ENCODE measurements at places on chromosomes 11 and 22.

DNA sequence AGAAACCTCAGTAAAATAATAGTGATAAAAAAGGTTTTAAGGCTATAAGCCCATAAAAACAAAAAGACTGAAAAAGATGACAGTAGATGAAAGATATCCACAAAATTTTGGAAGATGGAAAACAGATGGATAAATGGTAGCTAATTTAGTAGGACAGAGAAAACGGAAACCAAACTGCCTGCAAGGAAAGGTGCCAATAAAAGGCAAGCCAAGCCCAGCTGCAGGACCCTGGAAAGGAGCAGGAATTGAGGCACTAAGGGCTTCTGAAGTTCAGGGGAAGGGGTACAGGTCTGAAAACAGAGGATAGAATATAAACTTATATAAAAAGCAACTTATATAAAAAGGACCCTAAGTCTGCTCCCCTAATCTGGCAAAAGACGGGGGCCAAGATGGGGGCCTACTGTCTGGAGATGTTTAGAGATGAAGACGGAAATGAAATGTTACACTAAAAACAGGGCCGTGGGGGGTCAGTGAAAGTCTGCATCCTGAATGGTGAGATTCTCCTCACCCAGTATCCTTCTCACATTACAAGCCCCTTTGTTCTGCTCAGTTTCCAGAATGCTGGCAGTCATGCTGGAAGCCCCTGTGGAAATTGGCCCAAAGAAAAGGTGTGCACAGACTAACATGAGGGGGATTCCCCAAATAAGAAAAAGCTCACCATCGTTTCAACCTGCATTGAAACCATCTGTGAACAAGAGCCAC, 269.3 kb upstream of the PITPNB start:
- H3K4me3 ChIP-seq: no peak overlapping the region
- peaks cover 43% of the 10 kb centered on the region for H3K27me3 ChIP-seq
- no peaks in the 10 kb centered on the region for H3K36me3 ChIP-seq

- H3K27ac ChIP-seq: no peak overlapping the region
- DNase-seq: no peak
- peaks cover 6% of the 10 kb centered on the region for H3K36me3 ChIP-seq
- H3K4me3 ChIP-seq: no peak overlapping the region
Measured at GRCh38 chr11:119338318-119338890, 2.3 kb downstream of the C1QTNF5 start.

GRCh38 chr11:32531528-32531927, 52.1 kb upstream of the EIF3M start:
- no peaks in the 10 kb centered on the region for H3K36me3 ChIP-seq
- no peaks in the 10 kb centered on the region for H3K4me1 ChIP-seq
- H3K4me3 ChIP-seq: no peak overlapping the region
- H3K27me3 ChIP-seq: peaks cover 8% of the 10 kb centered on the region
- DNase-seq: no peak

- no peak for DNase-seq
- H3K4me1 ChIP-seq: no peaks in the 10 kb centered on the region
- H3K4me3 ChIP-seq: no peak overlapping the region
- H3K27me3 ChIP-seq: no peaks in the 10 kb centered on the region
- H3K27ac ChIP-seq: no peak overlapping the region
Measured at GRCh38 chr11:40185793-40186192, 1273.7 kb downstream of the LRRC4C start.

GRCh38 chr11:57069942-57070341, 81.2 kb downstream of the OR5AK2 start:
- no peaks in the 10 kb centered on the region for H3K4me1 ChIP-seq
- DNase-seq: no peak
- H3K27me3 ChIP-seq: no peaks in the 10 kb centered on the region
- H3K4me3 ChIP-seq: no peak overlapping the region
- H3K36me3 ChIP-seq: no peaks in the 10 kb centered on the region

DNA sequence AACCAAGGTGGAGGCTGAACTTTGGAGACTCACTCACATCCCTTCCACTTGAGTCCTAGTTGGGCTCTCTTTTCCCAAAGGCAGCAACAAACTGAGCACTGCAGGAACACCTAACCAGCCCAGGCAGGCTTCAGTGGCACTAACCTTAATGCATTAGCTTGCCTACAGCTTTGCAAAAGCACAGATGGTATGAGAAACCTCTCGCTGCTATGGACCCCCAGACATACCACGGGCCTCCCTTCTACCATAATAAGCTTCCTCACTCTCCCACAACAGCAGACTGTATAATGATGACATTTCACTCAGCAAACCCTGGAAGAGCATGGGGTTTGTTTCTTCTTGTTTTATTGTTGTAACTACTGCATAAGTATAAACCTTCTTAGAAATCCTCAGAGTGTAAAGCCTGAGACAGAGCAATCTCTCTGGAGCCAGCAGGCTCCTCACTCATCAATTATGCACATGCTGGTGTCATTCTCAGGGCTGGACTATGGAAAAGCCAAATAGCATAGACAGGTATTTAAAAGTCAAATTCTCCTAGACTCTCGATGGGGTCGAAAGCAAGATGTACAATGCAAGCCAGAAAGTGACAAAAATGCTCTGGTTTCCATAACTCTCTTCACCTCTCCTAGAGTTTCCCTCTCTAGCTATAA, 167.6 kb downstream of the NXPE2 start:
- no peak overlapping the region for H3K27ac ChIP-seq
- H3K27me3 ChIP-seq: peaks cover 5% of the 10 kb centered on the region
- no peak for DNase-seq
- H3K36me3 ChIP-seq: no peaks in the 10 kb centered on the region
- no peak overlapping the region for H3K4me3 ChIP-seq
- H3K4me1 ChIP-seq: no peaks in the 10 kb centered on the region

- peak overlapping the region; percentile 73 for H3K27ac ChIP-seq
- H3K4me3 ChIP-seq: peak overlapping the region; percentile 65
- no peaks in the 10 kb centered on the region for H3K36me3 ChIP-seq
Measured at GRCh38 chr11:1776944-1777715, 13.4 kb upstream of the CTSD start.

- DNase-seq: no peak
- peaks cover 9% of the 10 kb centered on the region for H3K27me3 ChIP-seq
- H3K36me3 ChIP-seq: no peaks in the 10 kb centered on the region
- no peak overlapping the region for H3K4me3 ChIP-seq
Measured at GRCh38 chr11:12591706-12592105, 82.5 kb upstream of the TEAD1 start.

GRCh38 chr11:93689240-93689639, 27.8 kb downstream of the CEP295 start:
- H3K4me1 ChIP-seq: peaks cover 2% of the 10 kb centered on the region
- peak overlapping the region; percentile 82 for H3K4me3 ChIP-seq
- H3K27ac ChIP-seq: peak overlapping the region; percentile 87
- H3K36me3 ChIP-seq: peaks cover 47% of the 10 kb centered on the region

DNA sequence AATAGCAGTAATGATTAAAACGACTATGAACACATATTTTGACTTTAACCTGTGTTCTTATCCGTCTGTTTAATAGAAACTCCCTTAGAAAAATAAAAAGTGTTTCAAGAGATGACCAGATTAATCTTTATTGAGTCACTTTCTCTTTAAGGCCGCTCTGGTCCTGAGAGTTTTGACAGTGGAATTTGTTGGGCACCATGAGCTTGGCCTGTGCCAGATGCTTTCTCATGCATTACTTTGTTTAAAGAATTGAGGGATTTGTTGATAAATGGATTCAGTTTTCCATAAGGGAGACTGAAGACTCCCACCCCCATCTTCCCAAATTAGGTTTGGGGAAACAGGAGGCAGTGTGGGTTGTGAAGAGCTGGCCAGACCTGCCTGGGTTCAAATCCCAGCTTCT, 53.2 kb upstream of the ALX4 start:
- no peak overlapping the region for H3K4me3 ChIP-seq
- H3K36me3 ChIP-seq: no peaks in the 10 kb centered on the region
- H3K4me1 ChIP-seq: no peaks in the 10 kb centered on the region
- H3K27ac ChIP-seq: no peak overlapping the region

GRCh38 chr11:64750361-64751054, 6.6 kb upstream of the RASGRP2 start:
- no peaks in the 10 kb centered on the region for H3K27me3 ChIP-seq
- H3K27ac ChIP-seq: no peak overlapping the region
- no peak overlapping the region for H3K4me3 ChIP-seq
- peaks cover 20% of the 10 kb centered on the region for H3K4me1 ChIP-seq
- no peaks in the 10 kb centered on the region for H3K36me3 ChIP-seq

DNA sequence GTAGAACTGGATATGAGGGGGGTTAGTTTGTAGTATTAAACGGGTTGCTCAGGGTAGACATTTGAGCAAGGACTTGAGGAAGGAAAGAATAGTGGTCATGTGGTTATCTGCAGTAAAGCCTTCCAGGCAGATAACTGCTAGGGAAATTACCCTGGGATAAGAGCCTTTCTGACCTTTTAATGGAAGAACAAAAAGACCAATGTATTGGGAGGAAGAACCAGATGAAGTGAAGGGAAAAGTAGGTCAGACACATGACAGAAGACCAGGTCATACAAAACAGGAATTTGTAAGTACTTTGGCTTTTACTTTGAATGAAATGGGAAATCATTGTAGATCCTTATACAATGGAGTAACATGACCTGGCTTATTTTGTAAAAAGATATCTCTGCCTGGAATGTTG, 241.9 kb upstream of the CTSC start:
- H3K27ac ChIP-seq: no peak overlapping the region
- no peaks in the 10 kb centered on the region for H3K36me3 ChIP-seq
- DNase-seq: no peak
- H3K4me3 ChIP-seq: no peak overlapping the region

GRCh38 chr22:19807161-19807913, 46.8 kb downstream of the TBX1 start:
- no peak overlapping the region for H3K27ac ChIP-seq
- no peaks in the 10 kb centered on the region for H3K4me1 ChIP-seq
- no peak overlapping the region for H3K4me3 ChIP-seq
- no peak for DNase-seq
- H3K36me3 ChIP-seq: no peaks in the 10 kb centered on the region
- H3K27me3 ChIP-seq: no peaks in the 10 kb centered on the region

DNA sequence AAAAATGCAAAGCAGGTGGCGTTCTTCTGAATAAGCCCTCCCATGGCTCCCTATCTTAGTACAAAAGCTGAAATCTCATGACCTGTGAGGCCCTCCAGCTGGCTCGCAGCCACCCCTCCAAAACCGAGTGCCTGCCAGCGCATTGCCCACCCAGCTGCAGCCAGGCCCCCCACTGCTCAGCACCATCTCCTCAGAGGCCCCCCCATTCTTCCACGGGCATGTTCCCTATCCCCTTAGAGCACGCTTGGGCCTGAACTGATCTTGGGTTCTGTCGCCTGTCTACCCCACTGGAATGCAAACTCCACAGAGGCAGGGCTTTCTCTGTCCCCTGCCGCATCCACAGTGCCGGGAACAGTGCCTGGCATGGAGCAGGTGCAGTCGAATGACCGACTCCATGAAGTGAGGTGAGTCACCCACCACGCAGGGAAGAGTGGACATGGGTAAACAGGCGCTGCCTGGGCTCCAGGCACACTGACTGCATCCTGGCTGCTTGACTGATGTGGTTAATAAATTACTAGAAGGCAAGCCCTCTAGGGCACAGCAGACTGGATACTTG, 11.3 kb upstream of the EFCAB6 start:
- no peaks in the 10 kb centered on the region for H3K4me1 ChIP-seq
- no peak overlapping the region for H3K27ac ChIP-seq
- no peaks in the 10 kb centered on the region for H3K36me3 ChIP-seq

DNA sequence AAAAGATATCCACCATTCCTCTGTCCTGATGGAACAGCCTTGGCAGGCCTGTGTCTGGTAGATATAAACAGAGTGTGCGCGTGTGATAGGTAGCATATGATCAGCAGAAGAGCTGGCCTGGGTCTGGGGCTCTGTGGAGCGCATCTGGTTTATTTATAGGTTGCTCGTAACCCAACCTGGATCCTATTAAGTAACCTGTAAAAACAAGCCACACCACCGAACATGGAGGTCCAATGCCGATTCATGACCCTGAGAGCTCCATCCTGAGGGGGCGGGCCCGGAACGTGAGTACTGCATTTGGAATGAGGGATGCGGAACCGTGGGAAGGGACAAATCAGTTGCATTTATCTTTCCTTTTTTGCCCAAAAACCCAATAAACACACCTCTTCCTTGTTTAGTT, 31.9 kb upstream of the APOL5 start:
- no peak for DNase-seq
- no peak overlapping the region for H3K4me3 ChIP-seq
- H3K36me3 ChIP-seq: no peaks in the 10 kb centered on the region
- H3K27me3 ChIP-seq: peaks cover 11% of the 10 kb centered on the region
- H3K27ac ChIP-seq: no peak overlapping the region

- peaks cover 50% of the 10 kb centered on the region for H3K4me1 ChIP-seq
- no peaks in the 10 kb centered on the region for H3K36me3 ChIP-seq
- H3K4me3 ChIP-seq: peak overlapping the region; percentile 93
- H3K27me3 ChIP-seq: no peaks in the 10 kb centered on the region
- H3K27ac ChIP-seq: peak overlapping the region; percentile 99
Measured at GRCh38 chr11:67276781-67277230, 10.5 kb downstream of the GRK2 start.

GRCh38 chr11:13008625-13009475, at the start of gene RASSF10:
TSS of gene RASSF10 (plus strand) at chr11:13009316. CDS start at chr11:13009577, 261 bp downstream.
- DNase-seq: no peak
- no peaks in the 10 kb centered on the region for H3K36me3 ChIP-seq
- H3K27me3 ChIP-seq: peaks cover 74% of the 10 kb centered on the region
- peaks cover 4% of the 10 kb centered on the region for H3K4me1 ChIP-seq

DNA sequence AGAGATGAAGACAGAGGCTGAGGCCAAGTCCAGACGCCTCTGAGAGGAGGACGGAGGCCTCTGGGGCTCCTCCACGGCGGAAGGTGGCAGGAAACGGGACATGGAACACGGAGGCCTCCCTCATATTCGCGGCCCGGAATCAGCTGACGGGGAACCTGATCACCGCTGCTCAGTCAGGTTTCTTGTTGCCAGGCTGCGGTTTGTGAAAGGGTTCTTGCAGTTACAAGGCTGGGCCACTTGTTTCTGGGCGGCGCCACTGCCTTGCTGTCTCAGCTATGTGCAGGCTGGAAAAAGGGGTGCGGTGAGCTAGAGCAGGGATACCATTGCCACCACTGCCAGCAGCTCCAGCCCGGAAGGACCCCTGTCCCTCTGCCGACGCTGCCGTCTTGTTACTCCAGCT, 10.0 kb upstream of the MMP1 start:
- DNase-seq: no peak
- no peaks in the 10 kb centered on the region for H3K4me1 ChIP-seq
- no peaks in the 10 kb centered on the region for H3K36me3 ChIP-seq
- H3K27me3 ChIP-seq: peaks cover 17% of the 10 kb centered on the region
- no peak overlapping the region for H3K4me3 ChIP-seq

DNA sequence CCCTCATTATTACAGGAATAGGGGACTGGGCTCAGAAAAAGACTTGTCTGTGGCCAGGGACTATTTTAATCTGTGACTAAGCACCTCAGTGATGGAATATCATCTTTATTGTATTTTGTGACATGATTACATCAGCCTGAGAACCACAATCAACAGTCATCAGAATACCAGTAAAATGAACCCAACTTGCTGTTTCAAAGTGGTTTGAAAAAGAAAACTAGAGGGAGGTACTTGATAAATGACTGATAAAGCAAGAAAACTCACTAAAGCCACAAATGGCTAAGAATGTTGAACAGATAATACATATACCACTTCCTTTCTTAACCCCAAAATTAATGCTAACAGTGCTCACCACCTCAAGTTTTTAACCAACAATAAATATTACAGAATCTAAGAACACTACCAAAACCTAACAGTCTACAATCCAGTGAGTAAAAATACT, 155.7 kb downstream of the ATG16L2 start:
- peak overlapping the region; percentile 92 for H3K27ac ChIP-seq
- H3K4me1 ChIP-seq: peaks cover 75% of the 10 kb centered on the region
- peaks cover 33% of the 10 kb centered on the region for H3K36me3 ChIP-seq
- H3K27me3 ChIP-seq: no peaks in the 10 kb centered on the region

- no peaks in the 10 kb centered on the region for H3K4me1 ChIP-seq
- no peak for DNase-seq
- no peak overlapping the region for H3K27ac ChIP-seq
- H3K36me3 ChIP-seq: no peaks in the 10 kb centered on the region
- no peaks in the 10 kb centered on the region for H3K27me3 ChIP-seq
Measured at GRCh38 chr11:115334932-115335788, 169.1 kb downstream of the CADM1 start.
